ENCODE measurements at places on chromosomes 16 and 17. TPM values are rescaled to one million over a fixed set of nuclear protein-coding genes. Genes with fewer than 3 reads are reported as not detected.

FAM171A2 gene
- total RNA-seq = 5.7 TPM

KRTAP9-2 gene
- total RNA-seq = not detected

NPTX1 gene
- 1.4 TPM for total RNA-seq

POLR3K gene
- total RNA-seq = 3.4 TPM

PYDC1 gene
- total RNA-seq = not detected
